ENCODE measurements at places on chromosomes 11 and 22.

DNA sequence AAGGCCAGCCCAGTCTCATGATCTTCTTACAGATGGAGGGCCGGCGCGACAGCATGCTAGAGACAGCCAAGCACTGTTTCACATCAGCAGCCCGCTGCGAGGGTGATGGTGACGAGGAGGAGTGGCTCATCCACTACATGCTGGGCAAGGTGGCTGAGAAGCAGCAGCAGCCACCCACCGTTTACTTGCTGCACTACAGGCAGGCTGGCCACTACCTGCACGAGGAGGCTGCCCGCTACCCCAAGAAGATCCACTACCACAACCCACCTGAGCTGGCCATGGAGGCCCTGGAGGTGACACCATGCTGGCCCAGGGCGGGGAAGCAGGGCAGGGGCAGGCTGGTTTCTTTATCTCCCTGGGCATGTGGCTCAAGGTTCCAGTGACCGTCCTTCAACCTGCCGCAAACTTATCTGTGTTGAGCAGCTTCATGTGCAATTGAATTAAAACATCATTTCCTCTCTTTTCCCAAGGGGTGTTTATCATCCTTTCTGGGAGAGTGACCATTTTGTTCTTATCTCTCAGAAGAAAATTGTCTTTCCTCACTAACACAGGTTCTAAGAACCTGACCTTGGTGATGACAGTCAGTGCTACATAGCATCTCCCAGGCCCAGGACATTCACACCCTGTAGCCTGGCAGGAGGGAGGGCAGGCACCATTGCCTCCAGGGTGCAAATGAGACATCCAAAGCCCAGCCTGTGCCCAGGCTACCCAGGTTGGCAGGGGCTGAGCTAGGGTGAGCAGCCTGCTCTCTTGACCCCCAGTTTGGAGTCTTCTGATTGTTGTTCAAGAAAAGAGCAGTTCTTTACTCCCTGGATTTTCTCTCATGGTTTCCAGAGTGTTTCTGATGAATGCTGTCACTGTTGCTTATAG is 80.7 kb downstream of the CABIN1 start:
- DNase-seq = no peak

DNA sequence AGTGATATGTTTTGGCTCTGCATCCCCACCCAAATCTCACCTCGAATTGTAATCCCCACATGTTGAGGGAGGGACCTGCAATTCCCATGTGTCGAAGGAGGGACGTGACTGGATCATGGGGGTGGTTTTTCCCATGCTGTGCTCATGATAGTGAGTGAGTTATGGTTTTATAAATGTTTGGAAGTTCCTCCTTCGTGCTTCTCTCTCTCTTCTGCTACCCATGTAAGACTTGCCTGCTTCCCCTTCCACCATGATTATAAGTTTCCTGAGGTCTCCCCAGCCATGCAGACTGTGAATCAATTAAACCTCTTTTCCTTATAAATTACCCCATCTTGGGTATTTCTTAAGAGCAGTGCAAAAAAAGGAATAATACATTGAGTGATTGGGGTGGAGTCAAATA is 7.3 kb upstream of the CEP295 start:
- DNase-seq = no peak

DNA sequence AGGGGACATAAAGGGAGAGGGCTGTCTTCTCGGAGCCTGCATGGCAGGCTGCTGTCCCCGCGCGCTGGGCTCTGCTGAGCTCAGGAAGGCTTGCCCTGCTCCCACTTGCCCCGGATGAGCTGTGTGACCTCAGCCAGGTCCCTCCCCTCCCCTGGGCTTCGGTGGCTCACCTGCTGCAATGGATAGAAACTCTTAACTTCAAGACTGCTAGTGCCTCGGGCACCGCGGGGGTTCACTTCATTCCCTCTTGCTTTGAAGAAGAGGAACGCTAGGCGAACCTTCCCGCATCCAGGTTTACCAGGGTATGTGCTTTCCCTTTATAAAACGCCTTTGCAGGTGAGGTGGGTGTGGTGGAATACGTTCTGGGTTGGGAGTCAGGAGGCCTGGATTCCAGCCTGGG is 115.0 kb downstream of the PHF21B start:
- DNase-seq = no peak

DNA sequence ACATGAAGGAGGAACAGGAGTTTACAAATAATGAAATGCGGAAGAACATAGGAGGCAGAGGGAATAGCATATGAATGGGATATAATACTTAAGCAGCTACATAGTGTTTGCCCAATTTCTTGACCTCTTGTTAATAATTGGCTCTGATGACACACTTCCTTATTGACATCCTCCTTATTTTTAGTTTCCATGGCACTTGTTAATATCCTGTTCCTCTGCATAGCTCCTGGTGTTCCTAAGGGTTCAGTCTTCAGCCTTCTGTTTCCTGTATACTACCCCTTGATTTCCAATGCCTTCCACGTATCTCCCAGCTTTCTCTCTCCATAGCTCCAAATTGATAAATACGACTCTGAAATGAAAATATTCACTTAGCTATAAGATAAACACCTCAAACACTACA is 663.8 kb upstream of the API5 start:
- no peak for DNase-seq

GRCh38 chr11:119509969-119510401 is 87.0 kb upstream of the THY1 start:
- no peak for DNase-seq

DNA sequence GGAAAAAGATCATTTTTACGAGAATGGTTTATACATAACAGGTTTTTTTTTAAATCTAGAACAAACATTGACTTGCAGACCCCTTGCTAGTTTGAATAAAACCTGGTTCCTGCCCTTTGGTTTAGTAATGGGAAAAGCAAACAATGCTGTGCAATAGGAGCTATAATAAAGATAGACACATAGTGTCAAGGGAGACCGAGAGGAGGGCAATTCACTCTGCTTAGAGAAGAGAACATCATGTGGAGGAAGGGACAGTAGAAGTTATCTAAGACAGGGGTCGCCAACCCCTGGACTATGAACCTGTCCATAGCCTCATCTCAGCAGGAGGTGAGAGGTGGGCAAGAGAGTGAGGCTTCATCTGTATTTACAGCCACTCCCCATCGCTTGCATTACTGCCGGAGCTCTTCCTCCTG is 7.0 kb upstream of the RDX start:
- no peak for DNase-seq

GRCh38 chr22:25624476-25624875 is 60.0 kb downstream of the GRK3 start:
- DNase-seq = no peak

- no peak for DNase-seq
Measured at GRCh38 chr11:19450282-19450681, 209.5 kb upstream of the E2F8 start.

GRCh38 chr11:109454857-109455256 is 32.9 kb downstream of the C11orf87 start:
- DNase-seq = no peak

GRCh38 chr11:107821199-107821927 is 37.2 kb downstream of the SLC35F2 start:
- DNase-seq = no peak

GRCh38 chr11:12094872-12095800 is 15.3 kb upstream of the MICAL2 start:
- DNase-seq = no peak

DNA sequence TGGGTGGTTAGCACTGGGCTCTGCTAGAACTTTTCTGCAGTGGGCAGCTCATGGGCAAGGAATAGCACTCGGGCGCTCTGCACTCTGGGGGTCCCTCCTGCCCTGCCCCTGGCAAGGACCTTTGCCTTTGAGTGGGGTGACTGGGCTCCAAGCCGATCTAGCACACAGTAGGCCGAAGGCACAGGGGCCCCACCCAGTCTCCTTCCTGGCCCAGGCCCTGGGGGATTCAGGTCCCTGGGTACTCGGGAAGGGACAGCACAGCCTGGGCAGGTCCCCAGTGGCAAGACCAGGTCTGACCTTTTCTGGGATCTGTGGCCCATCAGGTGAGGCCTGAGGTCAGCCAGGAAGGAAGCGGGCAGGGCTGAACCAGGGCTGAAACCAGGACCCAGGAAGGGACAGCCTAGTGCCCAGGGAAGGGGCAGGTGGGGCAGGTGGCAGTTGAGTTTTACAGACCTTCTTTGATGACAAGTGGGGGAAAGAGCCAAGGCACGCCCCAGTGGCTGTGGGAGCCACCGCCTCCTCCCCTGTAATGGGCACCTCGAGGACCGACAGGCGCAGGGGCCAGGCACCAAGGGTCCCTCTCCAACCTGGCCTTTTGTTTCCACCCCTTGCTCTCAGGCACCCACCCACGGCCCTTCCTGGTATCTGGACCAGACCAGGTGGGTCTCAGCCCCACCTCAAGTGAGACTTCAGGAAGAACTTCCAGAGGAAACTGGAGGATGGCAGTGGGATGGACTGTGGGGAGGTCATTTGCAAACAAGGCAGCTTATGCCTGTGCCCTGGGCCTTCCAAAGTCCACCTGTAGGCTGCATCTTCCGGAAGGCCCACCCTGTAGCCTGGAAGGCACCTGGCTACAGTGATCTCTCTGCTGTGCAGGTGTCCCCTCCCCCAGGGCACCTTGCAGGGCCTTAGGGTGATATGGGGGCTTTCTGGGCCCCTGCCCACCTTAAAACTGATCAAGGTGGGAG is 883 bp upstream of the AIFM3 start:
- DNase-seq = no peak

DNA sequence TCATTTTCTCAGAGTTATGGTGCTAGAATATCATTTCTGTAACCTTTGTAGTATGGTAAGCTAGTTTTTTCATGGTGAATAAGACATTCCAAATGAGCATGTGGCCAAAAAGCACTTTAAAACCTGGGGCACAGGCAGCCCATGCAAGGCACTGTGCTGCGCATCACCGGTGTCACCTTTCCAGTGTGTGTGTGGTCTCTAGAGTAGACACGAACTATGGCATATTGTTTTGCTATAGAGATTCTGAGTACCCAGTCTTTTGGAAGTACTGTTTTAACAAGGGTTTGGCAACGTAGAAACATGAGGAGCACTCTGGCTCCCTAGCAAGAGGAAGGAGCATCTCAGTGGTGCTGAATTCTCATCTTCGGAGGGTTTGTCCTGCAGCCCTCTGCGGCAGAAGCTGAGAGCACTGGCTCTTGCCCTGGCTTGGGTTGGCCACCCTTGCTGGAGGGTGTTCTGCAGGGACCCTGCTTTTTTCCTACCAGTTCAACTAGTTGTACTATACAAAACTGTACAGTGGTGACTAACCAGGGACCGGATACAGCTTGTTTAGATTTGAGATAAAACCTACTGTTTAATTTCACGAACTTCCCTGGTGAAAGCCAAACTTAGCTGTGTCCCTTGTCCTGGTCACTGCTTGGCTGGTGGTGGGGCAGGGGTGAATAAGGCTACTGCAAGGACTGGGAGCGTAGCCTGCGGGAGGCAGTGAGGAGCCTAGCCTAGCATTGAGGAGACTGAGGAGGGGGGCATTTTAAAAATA is 135.7 kb downstream of the ATXN10 start:
- DNase-seq = no peak

GRCh38 chr11:20026629-20027555 is 133.4 kb downstream of the DBX1 start:
- no peak for DNase-seq

DNA sequence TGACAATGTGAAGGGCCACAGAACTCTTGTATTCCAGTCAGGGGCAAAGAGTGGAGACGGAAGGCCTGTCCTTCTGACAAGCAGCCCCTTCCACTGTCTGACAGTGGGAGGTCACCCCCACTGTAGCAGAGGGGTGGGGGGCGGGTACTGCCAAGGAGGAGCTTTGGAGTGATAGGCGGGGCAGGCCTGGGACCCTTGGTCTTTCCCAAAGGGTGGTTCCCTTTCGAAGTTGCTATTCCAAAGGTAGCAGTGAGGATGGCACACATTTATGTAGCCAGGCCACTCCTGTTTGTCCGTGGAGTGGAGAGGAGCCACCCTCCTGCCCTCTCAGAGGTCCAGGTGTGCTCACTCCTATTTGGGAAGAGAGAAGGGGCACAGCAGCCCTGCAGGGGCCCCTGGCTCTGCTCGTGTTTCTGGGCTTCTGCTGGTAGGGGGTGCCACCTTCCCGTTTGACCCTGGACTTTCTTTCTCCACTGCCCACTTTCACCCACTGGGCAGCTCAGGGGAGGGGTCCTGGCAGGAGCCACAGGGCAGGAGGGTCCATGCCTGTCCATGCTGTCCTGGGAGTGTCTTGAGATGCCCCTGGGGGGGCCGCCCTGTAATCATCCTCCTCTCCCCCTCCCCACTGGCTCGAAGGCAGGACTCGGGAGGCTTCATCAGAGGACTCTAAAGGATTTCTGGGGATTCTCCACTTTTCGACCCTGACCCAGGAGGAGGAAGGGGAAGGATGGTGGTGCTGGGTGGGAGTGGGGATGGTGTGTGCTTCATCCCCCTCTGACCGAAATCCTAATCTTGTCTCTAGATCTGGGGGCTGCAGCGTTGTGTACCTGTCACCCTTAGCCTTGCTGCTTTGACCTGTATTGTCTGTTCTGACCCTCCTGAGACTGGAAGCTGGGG is 994 bp downstream of the TAGLN start:
- no peak for DNase-seq

- DNase-seq = no peak
Measured at GRCh38 chr11:6554828-6555706, 48.3 kb downstream of the RRP8 start.

DNA sequence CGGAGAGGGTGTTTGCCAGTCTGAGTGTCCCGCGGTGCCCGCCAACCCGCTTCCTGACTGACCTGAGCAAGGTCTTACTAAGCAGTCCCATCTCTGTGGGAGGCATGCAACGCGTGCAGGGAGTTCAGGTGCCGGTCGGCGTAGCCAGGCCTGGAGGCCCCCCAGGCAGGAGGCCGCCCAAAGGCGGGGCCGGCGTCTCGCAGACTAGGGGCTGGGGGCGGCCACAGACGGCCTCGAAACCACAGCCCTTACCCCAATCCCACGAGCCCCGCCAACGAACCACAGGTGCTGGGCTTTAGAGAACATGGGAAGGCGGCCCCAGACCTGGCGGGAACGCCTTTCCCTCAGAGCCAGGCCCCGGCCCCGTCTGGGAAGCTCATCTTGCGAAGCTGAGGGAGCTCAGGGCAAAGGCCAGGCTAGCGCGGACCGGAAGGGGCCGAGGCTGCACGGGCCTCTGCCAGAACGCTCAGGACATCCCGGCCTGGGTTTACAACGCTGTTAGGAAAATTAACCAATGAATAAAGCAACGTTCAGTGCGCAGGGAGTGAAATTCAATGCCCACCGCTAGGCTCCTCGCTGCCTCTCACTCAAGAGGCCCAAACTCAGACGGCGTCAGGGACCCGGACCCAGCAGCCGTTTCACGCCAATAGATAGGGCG is 2.1 kb upstream of the MTFP1 start:
- DNase-seq = no peak

GRCh38 chr11:61079416-61080150 is 22.7 kb upstream of the CD5 start:
- DNase-seq = no peak

DNA sequence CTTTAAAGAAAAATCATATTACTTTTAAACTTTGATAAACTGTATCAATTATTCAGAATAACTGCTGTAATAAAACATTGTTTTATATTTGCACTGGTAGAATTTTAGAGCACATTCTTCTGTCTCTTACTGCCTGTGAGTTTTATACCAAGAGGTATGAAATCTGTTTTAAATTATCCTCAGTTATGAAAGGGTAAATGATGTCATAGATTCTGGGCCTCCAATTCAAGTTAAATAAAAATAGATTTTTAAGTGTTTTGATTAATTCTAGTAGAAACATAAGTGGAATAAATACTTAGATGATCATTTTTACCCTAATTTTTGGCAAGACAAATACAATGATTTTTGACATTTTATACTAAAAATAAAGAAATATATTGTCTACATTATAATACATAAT is 93.0 kb downstream of the GUCY1A2 start:
- DNase-seq = no peak
